Stimulated activated naive CD4-positive, alpha-beta T cell treated with Interleukin-2 at 50 U/mL for 16 hours (primary cell): ENCODE measurements at places on chromosomes 12 and 14.

DNA sequence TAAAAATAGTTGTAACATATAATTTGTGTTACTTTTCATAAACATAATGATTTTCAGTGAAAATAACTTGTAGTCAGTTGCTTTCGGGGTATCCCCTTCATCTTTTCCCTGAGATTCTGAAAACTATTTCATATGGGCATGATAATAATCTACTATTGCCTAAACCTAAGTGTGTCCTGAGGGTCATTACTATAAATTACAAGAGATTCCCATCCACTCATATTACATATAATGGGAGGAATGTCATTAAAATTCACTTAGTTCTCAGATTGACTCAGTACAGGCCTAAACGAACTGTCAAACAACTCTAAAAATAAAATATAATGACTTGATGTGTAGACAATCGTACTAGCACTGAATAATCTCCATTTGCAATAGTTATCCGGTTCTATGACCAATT, 72.7 kb downstream of the PTPRR start:
- DNase-seq: no peak

DNA sequence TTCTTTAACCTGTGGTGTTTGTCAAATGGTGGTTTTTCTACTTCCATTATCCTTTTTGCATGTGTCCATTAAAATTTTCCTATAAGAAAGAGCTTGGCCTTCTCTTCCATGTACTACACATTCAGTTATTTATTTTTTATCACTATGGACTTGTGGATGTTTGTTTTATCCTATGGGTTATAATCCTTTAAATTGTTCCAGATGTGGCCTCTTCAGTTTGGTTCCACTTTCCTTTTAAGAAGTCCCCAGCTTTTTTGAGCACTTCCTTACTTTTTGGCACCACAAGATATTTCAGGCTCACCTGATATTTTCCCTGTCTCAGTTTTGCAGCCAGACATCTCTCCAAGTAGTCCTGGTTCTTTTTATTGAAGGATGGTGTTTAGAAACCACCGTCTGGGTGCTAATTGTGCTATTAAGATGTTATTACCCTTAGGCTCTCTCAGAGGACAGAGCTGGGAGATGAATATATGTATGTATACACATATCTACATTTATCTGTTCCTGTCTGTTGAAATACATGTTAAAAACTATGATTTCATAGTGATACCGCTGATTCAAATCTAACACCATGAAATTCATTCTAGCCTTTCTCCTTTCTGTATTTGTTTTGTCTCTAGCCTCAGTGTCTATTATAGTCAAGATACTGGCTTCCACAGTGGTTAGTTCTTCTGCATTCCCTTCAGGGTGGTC, 408.5 kb upstream of the RGS6 start:
- no peak for DNase-seq

- DNase-seq: no peak
These were observed 2.1 kb downstream of the TESC start for GRCh38 chr12:117097159-117097558.

DNA sequence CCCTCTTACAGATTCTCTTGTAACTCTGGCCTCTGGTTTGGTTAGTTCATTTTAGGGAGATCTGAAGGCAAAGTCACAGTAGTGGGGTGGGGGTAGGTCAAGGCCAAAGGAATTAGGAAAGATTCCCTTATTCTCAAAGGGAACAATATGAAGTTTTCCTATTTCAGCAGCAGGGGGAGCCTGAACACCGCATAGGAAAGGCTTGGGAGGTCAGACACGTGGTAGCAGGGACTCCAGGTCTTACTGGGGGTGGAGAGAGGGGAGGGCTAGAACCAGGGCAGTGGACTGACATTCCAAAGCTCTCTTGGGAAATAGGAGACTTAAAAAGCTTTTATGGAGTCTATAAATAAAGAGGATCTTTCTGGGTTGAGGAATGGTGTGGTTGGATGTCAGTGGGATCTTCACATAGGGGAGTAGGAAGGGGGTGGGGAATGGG, 1.3 kb downstream of the ZC3H10 start:
- DNase-seq: peak; percentile 44

DNA sequence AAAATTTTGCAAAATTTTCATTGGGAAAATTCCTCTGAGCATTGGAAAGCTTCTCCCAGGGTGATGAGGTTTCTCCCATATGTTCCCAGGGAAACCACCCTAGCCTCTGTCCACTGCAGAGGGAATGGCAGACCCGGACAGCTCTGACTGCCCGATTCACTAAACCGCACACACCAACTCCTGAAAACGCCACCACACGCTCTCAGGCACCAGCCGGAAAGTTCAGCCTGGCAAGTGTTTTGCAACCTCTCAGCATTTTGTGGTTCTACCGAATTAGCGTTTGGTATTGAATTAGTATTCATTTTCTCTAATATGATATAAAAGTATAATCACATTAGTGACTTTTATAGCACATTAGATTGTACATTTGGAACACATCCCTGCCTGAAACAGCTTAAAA, 213.4 kb downstream of the PHETA1 start:
- DNase-seq: no peak

GRCh38 chr12:11638315-11638916, 11.1 kb upstream of the ETV6 start:
- DNase-seq: no peak

DNA sequence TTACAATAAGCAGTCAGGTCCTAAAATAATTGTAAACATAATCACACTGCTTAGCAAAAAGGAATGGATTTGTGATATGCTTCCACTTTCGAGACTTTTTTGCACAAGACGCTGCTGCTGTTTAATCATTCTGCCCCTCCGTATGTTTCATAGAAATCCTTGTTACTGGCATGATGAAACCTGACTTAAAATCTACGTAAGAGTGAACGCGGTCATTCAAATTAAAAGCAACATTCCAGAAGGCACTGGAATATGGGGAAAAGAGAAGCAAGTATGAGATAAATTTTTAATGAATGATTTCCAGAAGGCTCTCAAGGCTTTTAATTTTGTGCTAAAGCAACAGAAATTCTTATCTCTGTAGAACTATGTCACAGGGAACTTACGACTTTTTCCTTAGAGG, 1.1 kb downstream of the CNIH1 start:
- no peak for DNase-seq

- DNase-seq: no peak
These were observed 629 bp downstream of the RAD51AP1 start for GRCh38 chr12:4539167-4539870.

DNA sequence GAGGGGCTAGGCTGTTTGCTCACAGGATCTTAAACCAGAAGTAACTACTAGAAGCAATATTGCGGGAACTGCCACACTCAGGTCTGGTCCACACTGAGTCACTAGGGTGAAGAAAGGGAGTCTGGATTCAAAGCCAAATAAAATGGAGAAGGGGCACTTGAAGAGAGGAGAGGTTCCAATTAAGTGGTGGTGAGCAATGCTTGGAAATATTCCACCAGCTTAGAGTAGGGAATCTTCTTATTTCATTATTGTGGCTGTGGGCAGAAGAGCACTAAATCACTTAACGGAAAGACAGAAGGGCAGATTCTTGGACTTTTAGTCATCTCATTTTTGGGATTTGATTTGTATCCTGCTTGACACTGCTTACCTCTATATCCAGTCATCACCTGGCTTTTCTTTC, 48.6 kb upstream of the PPP1R12A start:
- no peak for DNase-seq

GRCh38 chr12:108914121-108914531, 34.2 kb downstream of the DAO start:
- DNase-seq: no peak

GRCh38 chr14:66001356-66001755, 484.8 kb upstream of the CCDC196 start:
- DNase-seq: no peak

DNA sequence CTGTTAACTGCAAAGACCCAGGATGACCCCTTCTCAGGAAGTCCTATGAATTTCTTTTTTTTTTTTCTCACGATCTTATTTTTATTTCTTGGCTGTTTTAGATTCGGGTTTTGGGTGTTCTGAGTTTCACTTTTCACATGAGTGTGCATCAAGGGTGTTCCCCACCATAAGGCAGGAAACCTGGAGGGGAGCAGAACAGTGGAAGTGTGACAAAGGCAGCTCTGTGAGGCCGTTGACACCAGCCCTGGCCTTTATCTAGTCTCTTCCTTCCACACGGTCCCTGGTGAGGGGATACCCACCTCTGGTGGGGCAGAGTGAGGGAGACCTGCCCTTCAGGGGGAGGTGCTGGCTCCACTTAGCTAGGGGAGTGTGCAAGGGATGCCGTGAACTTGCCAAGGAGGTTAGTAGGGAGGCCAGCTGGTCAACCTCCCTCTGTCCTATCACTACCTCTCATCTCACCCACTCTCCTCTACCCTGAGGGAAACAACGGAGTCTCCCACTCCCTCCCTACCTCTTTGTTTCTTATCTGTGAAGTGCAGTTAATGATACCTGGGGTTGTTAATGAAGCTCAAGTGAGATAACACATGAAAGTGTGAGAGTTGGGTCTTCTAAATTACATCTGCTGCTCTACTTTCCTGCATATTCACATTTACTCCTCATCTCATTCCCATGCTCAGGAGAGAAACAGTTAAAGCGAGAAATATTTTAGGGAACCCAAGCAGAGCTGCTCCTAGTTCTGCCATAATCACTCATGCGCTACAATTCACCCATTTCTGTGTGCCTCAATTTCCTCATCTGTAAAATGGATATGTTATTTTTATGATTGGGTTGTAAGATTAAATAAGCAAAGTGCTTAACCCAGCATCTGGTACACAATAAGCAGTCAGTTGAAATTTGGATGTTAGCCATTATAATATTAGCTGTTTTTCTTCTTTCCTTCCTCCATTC, 4.4 kb upstream of the GALNT6 start:
- DNase-seq: no peak

DNA sequence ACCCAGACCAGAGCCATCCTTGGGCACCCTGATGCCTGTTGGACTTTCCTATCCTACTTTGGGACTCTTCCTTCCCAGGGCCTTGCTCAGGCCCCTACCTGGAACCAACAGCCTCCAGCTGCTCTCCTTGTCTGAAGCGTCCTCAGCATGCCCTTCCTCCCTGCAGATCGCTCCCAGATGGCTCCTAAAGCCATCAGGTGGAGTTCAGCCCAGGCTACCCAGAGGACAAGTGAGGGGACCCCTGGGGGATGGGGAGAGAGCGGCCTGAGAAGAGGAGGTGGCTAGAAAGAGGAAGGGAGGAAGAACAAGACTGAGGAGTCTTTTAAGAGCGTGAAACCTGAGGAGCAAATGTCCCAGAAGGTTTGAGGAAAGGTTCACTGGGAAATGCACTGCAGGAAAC, 236.6 kb downstream of the ZFP36L1 start:
- no peak for DNase-seq

- no peak for DNase-seq
These were observed 1.4 kb downstream of the DENND5B start for GRCh38 chr12:31589598-31589903.
